ENCODE measurements at places on chromosomes 1 and 21. TPM values are rescaled to one million over a fixed set of nuclear protein-coding genes. Genes with fewer than 3 reads are reported as not detected.

- DNase-seq, result no peak
Observed at GRCh38 chr1:12532405-12533315, 85.3 kb downstream of the DHRS3 start.

DNA sequence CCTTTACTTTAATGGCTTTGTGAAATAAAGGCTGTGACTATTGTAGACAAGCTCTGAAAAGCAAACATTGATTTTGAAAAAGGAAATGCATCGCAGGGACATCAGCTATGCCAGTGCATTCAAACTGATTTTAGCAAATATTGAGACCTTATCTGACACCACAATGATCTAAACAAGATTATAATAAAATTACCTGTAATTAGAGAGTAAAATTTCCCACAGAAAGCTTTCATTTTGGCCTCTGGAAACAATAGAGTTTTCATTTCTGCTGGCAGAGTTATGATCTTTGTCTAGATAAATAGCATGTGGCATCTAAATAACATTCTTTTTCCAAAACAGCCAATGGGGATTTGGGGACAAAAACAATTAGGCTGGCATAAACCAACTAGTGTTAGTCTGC lies 650.4 kb upstream of the PRMT6 start:
- no peak for DNase-seq

GRCh38 chr1:156869455-156869854 lies 8.8 kb downstream of the NTRK1 start:
- DNase-seq, result no peak

DNA sequence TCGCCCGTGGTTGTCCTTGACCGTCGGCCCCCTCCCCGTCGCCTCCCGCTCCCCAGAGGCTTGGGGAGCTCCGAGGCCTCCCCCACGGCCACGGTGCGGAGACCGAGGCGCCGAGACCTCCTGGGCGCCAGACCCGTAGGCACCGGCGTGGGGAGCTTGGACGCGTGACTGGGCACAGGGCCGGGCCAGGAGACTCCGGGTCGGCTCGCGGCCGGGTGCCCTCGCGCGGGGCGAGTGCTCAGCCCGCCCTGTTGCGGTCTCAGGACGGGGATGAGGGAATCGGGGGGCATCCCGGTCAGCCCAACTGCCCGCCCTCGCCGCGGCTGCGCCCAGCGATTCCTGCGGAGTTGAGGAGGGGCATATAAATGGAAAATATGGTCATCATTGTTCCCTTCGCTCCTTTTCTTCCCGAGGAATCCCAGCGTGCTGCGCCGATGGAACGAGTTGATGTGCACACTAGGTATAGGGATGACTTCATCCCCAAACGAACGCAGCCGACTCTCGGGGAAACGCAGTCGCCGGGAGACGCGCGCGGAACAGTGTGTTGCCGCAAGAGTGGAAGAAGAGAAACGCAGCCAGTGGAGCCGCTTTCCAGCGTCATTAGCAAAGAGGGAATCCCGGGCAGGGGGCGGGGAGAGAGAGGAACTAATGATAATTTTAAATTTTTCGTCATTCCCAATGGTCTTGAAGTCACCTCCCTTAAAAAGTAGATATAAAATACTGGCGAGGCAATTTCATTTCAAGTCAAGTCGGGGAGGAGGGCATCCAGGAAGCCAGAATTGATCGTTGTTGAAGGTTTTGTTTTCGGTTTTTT lies 747 bp upstream of the ENAH start:
- DNase-seq, result peak; percentile 91

- peak; percentile 30 for DNase-seq
Observed at GRCh38 chr1:88036345-88037014, 647.6 kb upstream of the PKN2 start.

DNA sequence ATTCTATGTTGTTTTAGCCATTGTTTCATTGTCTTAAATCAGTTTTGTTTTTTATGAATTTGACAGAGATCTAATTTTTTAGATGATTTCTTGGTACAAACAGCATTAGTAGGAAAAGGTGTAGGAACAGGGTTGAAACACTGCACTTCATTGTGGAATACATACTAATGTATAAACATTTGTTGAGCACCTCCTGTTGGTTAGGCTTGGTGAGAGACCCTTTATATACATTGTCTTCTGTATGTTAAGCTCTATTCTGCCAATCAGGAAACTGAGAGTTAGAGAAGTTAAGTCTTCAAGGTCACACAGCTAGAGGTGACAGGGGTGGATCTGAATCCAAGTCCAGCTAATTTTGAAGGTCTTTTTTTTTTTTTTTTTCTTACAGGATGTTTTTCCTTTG lies 192.7 kb downstream of the VPS13D start:
- no peak for DNase-seq

- no peak for DNase-seq
Observed at GRCh38 chr1:50346621-50347020, 76.6 kb downstream of the DMRTA2 start.

DNA sequence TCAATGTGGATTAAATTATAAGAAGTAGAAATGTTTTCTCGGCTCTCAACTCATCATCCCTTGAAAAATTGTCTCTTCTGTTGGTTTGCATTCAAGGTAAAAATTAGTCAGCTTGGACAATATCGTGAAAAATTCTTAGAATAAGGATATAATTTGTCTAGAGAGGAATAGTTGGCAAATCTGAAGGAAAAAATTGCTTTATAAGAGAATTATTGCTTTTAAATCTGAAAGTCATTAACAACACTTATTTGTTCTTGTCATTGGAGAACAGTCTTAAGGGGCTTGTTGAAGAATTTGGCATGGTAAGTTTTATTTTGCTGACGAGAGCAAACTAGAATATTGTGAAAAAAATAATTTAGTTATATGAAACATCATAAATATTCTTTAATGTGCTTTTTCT lies 26.4 kb downstream of the ANGPTL1 start:
- no peak for DNase-seq

DNA sequence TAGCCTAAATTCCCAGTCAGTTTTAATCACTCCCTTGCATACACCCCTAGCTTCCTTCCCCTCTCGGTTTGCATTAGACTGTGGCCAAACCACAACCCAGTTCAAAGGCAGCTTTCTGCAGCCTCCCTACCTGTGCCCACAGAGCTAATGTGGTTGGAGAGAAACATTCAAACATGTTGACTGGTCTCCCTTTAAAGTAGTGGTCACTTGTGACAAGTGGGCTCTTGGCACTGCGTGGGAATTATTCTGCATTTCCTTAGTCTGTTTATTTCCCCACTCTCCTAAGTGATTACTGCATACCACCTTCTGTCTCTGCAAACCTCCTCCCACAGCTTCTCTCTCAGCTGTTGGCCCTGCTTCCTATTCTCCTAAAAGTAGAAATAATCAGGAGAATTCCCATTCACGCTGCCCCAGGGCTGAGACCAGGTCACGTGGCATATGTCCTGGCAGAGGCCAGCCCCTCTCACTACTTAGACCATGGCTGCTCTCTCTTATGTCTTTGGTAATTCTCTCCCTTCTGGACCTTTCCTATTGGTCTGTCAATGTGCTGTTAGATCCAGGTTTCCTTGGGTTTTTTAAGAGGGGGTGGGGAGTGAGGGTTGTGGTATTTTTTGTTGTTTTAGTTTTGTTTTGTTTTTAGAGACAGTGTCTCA lies 38.4 kb upstream of the CD101 start:
- no peak for DNase-seq

The RIPPLY3 gene
- 0.20 TPM for total RNA-seq

The KCNN3 gene
- 3.8 TPM for total RNA-seq

The NMNAT2 gene
- 0.20 TPM for total RNA-seq

The KIFAP3 gene
- total RNA-seq, result 47.7 TPM

The KCNT2 gene
- total RNA-seq, result 4.6 TPM

The IFI16 gene
- total RNA-seq, result 108 TPM
